ENCODE measurements at places on chromosomes 1 and 21.

DNA sequence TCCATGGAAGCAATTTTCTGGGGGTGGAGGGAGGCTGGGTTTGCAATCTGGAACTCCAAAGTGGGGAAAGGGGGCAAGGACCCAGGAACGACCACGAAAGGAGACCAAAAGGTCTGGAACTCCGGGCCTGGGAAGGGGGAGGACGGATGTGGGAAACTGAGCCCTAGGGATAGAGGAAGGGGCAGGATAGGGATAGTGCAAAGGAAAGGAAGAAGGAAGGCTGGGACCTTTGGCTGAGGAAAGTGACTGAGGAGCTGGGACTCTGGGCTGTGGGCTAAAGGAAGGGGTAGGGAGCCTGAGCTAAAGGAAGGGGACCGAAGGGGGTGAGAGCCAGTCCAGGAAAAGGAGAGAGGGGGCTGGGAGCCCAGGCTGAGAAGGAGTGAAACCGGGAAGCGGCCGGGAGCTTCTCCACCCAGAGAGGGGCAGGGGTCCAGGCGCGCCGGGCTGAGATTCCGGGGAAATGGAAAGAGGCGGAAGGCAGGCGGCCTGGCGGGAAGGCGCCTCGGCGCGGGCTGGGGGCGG, 395 bp downstream of the SLC9A1 start:
- no peak for DNase-seq

- no peak for DNase-seq
These were observed 90.8 kb downstream of the NFIA start for GRCh38 chr1:61173118-61173517.

DNA sequence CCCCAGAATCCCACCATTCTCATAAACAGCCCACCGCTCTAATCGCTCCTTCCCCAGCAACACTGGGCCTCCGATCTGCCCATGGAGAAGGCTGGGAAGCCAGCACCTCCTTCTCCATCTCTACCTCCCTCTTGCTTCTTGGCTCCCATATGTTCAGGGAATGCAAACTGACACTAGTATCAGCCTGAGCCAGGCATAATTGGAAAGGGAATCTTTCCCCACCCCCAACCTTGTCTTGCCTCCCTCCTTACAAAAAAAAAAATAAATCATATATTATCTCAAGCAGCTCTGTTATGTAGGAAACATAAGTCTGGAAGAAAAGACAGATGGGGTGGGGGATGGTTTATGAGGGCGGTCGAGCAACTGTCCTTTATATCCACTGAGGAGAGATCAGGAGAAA, 127.2 kb downstream of the NAV1 start:
- DNase-seq, result no peak

DNA sequence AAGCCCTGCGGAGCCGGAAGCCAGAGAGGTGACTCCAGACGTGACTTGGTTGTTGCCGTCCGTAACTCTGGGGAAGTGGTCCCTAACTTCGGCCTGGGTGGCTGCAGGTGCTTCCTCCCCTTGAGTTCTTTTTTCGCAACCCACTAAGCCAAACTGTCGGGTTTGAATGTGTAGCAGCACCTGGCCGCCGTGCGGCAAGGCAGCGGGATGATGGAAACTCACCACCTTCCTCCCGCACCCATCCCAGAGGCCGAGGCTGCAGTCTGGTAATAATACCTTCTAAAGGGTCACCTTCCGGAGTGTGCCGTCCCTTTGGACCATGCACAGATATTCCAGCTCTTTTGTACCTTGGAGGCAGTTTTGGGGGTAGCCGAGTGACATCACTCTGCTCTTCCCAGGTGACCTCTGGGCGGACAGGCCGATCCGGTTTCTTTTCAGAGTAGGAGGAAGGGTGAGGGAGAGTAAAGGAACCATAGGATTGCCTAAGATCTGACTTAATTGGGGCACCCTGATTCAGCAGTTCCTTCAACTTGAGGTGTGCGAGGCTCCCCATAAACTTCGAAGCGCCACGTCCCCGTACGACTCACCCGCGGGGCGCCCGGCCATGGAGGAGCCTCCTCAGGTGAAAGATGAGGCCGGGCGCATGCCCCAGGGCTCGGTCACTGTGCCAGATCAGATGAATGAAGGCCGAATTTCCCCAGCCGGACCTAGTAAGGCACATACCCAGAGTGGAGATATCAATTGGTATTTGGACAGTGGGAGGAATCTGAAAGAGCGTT, 1.0 kb downstream of the KCNK1 start:
- DNase-seq, result no peak

DNA sequence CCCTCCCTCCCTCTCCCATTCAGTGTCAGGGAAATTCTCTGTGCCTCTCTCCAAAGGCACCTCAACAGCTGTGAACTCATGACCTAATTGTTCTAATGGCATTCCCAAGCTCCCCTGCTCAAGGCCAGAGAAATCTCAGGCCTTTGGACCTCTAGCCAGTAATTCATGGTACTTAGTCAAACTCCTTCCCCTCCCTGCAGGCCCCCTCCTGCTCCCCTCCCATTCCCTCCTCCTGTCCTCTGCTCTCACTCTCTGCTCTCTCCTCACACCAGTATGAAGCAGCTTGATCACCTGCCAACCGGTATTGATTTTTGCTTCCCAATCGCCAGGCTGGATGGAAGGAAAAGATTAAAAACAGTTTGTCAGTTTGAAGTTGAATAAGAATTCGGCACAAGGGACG, 370.5 kb upstream of the PBX1 start:
- DNase-seq, result no peak

DNA sequence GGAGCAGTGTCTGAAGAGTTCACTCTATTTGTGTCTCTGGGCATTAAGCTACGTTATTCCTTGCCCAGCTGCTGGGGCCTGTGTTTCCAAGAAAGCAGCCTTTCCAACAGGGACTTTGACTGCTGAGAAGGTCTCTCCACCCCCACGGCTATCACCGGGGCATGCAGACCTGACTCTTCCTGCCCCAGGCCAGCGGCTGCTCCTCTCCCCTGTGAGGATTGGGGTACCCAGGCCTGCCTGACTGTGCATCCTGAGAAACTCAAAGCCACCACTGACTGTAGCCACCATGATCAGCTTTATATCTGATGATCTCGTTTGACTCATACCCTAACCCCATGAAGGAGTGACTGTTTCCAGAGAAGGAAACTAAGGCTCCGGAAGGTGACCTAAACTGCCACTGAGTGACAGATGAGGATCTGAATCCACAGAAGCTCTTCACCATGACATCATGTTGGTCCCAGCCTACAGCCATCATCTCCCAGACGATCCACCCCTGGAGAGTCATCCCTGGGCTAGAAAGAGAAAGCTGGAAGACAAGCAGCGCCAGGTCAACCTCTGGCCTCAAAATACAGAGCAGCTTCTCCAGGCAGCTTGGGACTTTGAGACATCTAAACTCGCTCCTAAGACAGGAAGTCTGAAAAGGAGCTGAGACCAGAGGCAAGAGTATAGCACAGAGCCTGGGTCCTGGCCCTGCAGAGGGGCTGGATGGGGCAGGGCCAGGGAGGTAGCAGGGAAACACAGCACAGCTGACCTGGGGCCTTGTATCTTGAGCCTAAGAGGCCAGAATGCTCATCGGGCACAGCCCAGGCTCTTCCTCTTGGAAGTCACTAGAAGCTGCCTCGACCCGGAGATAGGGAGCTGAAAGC, 244.0 kb upstream of the VAMP3 start:
- no peak for DNase-seq

GRCh38 chr1:94731891-94732290, 88.3 kb upstream of the SLC44A3 start:
- DNase-seq, result no peak

- DNase-seq, result no peak
These were observed 71.8 kb upstream of the ECE1 start for GRCh38 chr1:21362096-21362495.

Measured in GDM1 (cell line).